DMS53 (cell line): ENCODE measurements at places on chromosomes 5 and 9.

- DNase-seq = no peak
These were observed 168.1 kb downstream of the NR3C1 start for GRCh38 chr5:143235423-143235822.

DNA sequence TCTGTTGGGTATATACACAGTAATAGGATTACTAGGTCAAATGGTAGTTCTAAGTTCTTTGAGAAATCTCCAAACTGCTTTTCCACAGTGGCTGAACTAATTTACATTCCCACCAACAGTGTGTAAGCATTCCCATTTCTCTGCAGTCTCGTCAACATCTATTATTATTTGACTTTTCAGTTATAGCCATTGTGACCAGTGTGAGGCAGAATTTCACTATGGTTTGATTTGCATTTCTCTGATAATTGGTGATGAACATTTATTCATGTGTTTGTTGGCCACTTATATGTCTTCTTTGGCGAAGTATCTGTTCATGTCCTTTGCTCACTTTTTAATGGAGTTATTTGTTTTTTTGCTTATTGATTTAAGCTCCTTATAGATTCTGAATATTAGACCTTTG is 596.2 kb upstream of the DAB2 start:
- DNase-seq = no peak

DNA sequence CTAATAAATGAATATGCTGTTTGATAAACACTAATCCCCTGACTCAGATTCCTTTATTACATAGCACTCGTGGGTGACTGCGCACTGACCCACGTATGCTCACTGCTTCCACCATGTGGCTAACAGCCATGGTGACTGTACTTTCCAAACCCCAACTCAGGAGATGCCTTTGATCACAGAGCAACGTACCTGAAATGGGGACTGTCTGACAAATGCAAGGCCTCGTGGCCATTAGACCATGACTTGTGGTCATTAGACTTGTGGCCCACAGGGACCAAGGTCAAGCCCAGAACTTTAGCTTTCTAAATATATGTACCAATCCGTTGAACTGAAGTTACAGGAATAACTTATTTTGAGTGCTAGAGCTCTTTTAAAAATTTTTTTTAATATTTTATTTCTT is 46.6 kb downstream of the CYFIP2 start:
- peak; percentile 74 for DNase-seq

DNA sequence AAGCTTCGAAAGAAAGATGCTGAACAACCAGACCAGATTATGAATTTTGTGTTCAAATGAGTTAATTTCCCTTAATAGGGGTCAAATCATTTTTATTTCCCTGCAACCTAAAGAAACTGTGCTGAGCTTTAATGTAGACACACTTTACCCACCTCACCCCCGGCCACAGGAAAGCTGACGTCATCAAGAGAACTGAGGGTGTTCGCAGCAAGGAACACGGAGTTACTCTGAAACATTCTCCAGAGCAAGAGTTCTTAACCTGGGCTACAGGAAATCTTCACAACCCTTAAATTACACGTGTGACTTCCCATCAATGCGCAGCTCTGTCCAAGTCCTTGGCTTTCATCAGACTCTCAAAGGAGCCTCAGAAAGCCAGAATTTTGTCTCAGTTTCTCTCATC is 116.3 kb downstream of the COL23A1 start:
- DNase-seq = no peak

GRCh38 chr9:79880626-79881025 is 308.9 kb downstream of the TLE4 start:
- DNase-seq = no peak

DNA sequence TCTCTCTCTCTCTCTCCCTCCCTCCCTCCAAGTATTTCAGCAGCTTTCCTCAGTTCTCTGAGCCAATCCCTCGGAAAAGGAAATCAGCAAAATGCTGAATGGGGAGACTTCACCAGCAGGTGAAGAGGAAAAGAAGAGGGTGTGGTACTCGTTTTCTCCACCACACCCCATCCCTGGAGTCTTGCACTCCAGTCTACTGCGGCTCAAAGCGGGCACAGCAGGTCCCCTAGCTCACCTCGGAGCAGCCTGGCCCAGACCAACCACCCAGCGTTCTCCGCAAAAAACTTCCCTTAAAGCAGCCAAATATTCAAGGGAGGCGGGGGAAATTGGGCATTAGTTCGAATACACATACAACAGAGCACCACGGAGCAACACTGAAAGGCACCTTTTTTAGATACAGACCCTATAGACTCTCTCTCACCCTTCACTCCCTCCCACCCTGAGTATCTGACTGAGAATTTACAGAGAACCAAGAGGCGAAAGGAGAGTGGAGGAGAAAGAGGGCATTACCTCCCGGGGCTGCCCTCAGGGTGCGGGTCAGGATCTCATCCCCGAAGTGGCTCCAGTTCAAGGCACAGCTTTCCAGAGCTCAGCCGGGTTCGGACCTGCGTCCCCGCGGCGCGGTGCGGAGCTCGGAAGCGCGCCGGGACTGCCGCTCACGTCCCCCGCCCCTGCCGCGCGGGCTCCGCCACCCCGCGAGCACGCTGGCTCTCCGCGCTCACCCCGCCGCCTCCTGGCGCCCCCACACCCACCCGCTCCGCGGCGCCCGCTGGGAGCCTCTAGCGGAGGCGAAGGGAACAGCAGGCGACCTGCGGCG is 1638.5 kb upstream of the C9orf72 start:
- peak; percentile 75 for DNase-seq

DNA sequence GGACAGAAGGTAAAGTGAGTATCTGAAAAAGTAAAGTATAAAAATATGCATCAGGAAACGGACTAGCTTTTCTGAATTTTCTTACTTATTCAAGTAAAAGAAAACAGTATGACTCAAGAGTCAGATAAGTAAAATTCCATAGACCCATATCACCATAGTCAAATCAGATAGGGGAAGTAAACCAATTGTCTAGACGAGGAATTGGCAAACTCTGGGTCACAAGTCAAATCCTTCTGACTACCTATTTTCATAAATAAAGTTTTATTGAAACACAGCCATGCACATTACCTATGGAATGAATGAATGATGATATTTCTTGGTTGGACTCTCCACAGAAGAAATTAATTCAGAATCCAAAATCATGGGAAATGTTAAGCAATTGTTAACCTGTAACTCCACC is 59.1 kb upstream of the TMC1 start:
- DNase-seq = no peak

- no peak for DNase-seq
These were observed 9.7 kb upstream of the ANKDD1B start for GRCh38 chr5:75601567-75601966.

DNA sequence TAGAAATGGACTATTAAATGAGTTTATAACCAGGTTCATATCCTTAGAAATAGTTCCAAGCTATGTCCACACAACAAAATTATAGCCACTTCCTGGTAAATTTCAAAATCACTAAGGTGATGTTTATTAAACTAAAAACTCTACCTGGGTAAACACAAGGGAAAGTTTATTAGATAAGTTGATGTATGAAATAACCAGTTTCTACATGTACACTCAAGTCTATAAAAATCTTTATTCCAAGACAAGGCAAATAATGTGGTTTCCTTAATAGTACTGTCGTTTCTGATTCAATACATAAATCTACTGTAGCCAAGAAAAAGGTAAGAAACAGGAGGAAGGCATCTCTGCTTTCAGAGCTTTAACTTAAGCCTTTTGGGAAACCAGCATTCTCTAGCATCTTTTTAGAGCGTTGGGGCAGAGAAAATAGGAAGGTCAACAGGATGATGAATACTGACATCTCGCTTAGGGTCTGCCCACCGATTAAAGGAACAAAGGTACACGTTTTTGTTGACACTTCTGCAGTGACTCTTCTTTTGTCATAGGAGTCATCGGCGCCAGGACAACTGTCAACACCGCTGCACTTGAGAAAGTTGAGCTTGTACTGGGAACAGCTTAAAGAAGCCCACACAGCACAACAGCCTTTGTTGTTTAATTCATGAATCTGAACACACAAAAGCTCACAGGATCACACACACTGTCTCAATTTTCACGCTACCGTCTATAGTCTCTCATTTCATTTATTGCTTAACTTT is 513.6 kb downstream of the SLCO4C1 start:
- DNase-seq = peak; percentile 80
